Right lobe of liver (tissue), 6 donors: ENCODE measurements at places on chromosomes 2 and 18.

DNA sequence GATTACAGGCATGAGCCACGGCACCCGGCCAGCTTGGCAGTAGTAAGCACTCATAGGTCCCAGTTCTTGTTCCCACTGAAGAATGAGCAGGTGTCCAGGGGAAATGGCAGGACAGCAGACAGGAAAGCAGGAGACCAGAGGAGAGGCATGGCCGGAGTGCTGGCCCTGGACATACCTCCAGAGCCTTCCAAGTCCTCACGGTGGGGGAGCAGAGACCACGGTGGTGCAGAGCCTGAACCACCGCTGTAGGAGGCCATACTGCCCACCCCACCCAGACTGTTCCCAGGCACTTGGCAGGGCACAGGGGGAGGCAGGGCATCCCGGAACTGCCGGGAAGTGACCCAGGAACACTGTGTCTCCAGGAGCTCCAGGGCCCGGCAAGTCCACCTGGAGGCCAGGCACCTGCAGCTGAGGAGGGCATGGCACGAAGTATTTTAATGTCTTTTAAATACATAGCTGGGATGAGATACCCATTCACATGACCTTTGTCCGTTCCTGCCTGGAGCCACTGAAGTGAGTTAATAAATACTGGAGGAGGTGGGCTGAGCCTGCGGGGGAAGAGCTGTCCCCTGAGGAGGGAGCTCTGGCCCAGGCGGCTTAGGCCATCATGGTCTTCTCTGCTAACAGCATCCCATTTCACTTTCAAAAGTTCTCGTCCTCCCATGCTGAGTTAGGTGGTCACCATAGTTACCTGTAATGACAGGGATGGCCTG, 49.7 kb upstream of the TFCP2L1 start:
- DNase-seq, result no peak

DNA sequence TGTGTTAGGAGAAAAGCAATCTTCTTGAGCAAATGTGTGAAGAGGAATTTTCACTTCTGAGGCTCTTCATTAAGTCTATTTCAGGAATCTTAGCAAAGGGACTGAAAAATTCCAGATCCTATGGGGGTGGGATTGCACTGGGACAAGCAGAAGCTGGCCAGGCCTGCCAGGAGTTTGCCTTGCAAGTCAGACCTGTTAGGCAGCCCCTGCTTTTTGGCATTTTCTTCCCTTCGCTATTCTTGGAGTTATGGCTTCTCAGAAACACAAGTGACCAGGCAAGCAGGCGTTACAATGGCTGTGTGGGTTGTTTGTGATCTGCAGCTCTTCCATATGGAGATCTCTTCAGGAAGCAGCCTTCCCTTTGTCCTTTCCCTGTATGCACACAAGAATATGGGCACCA, 8.0 kb upstream of the CCDC85A start:
- no peak for DNase-seq

- no peak for DNase-seq
Measured at GRCh38 chr2:54818226-54818625, 94.8 kb downstream of the EML6 start.

DNA sequence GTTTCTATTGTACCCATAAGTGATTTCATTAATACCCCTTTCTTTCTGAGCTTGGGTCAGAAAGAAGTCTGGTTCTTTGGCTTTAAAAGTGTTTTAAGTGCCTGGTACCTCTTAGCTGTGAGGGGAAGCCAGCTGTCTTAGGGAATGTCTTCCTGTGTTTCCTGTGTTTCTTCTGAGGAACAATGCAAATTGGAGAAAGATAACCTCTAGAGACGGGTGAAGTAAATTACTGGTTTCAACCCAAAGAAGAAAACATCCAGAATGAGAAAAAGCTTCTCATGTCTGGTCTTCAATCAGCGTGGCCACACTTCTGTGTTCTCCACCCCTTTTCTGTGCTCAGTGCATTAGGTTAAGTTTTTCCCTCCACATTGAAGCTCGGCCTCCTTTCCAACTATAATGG, 10.2 kb upstream of the CHN1 start:
- DNase-seq, result no peak

GRCh38 chr2:226639550-226639949, 160.1 kb downstream of the IRS1 start:
- DNase-seq, result no peak
